ENCODE measurements at places on chromosomes 4 and X.

DNA sequence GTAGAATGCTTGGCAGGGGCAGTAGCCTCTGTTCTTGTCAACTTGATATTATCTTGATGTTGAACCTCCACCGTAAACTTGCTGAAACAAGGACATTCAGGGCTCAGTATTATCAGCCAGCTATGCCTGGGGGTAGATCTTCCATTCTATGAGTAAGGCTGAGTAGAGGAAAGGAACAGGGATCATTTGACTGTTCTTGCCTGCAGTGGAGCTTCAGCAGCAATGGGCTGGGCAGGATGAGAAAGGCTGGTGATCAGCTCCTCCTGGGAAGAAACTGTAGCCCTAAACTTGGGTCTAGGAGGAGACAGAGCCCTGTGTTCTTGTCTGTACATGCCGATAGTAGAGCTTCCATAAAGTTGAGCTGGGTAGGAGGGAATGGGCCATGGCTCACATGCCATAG is 127.2 kb downstream of the CCSER1 start:
- no peaks in the 10 kb centered on the region for H3K27me3 ChIP-seq
- DNase-seq = no peak
- H3K4me1 ChIP-seq = no peaks in the 10 kb centered on the region

GRCh38 chrX:2867206-2867605 is 38.5 kb downstream of the GYG2 start:
- no peak for DNase-seq
- H3K27ac ChIP-seq = no peak overlapping the region
- H3K4me3 ChIP-seq = no peak overlapping the region
- peaks cover 11% of the 10 kb centered on the region for H3K4me1 ChIP-seq
- no peaks in the 10 kb centered on the region for H3K27me3 ChIP-seq

GRCh38 chrX:53544936-53545335 is 110.8 kb upstream of the HSD17B10 start:
- H3K27ac ChIP-seq = no peak overlapping the region
- H3K36me3 ChIP-seq = peaks cover 15% of the 10 kb centered on the region
- no peaks in the 10 kb centered on the region for H3K4me1 ChIP-seq
- DNase-seq = no peak
- no peaks in the 10 kb centered on the region for H3K27me3 ChIP-seq

- H3K27me3 ChIP-seq = no peaks in the 10 kb centered on the region
- no peak overlapping the region for H3K27ac ChIP-seq
- H3K4me3 ChIP-seq = no peak overlapping the region
- no peak for DNase-seq
These were observed 204.2 kb upstream of the CASK start for GRCh38 chrX:42127563-42127962.

GRCh38 chrX:95791876-95792275 is 892.8 kb upstream of the DIAPH2 start:
- no peak for DNase-seq
- H3K36me3 ChIP-seq = no peaks in the 10 kb centered on the region
- H3K4me1 ChIP-seq = no peaks in the 10 kb centered on the region
- H3K27me3 ChIP-seq = no peaks in the 10 kb centered on the region
- H3K4me3 ChIP-seq = no peak overlapping the region
- no peak overlapping the region for H3K27ac ChIP-seq

- no peaks in the 10 kb centered on the region for H3K36me3 ChIP-seq
- no peaks in the 10 kb centered on the region for H3K4me1 ChIP-seq
- H3K4me3 ChIP-seq = no peak overlapping the region
- no peaks in the 10 kb centered on the region for H3K27me3 ChIP-seq
- no peak for DNase-seq
These were observed 502.5 kb downstream of the GRXCR1 start for GRCh38 chr4:43394976-43395375.

DNA sequence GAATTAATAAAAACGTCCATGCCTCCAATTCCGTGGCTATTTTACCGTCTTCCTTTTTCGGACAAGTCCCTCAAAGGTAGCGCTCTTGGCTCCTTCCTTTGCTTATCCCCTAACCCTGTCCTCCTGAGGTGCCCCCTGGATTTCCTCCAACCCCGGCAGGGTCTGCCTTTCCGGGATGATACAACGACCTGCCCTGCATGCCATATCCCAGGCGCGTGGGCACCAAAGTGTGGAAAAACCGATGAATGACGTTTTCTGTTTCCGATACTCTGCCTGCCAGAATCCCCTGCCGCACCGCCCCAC is 706 bp upstream of the CSTF2 start:
- H3K36me3 ChIP-seq = peaks cover 3% of the 10 kb centered on the region
- H3K27me3 ChIP-seq = no peaks in the 10 kb centered on the region

- no peaks in the 10 kb centered on the region for H3K27me3 ChIP-seq
- H3K4me1 ChIP-seq = peaks cover 7% of the 10 kb centered on the region
- no peaks in the 10 kb centered on the region for H3K36me3 ChIP-seq
- H3K27ac ChIP-seq = no peak overlapping the region
These were observed 45.7 kb downstream of the GPAT3 start for GRCh38 chr4:83581411-83582288.

GRCh38 chrX:46649421-46650260 is 76.1 kb downstream of the CHST7 start:
- H3K27ac ChIP-seq = no peak overlapping the region
- H3K4me3 ChIP-seq = no peak overlapping the region
- H3K36me3 ChIP-seq = no peaks in the 10 kb centered on the region
- no peaks in the 10 kb centered on the region for H3K4me1 ChIP-seq
- H3K27me3 ChIP-seq = no peaks in the 10 kb centered on the region

DNA sequence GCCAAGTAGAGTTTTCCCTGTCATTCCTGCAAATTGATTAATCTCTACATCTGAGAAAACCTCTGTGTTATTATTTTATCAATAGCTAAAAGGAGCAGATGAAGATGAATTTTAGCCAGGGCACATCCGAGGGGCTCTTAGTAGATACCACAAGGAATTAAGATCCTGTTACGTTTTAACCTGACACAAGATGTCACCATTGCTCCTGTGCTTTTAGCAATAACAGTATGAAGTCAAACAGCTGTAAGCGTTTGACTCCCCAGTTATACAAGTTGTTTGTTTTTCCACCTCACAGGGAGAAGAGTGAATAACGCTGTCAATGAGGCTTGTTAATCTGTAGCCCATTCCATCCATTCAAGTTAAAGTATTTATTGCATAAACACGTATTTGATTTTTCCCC is 76.0 kb upstream of the AP1S2 start:
- H3K4me3 ChIP-seq = no peak overlapping the region
- no peak overlapping the region for H3K27ac ChIP-seq
- no peak for DNase-seq
- no peaks in the 10 kb centered on the region for H3K36me3 ChIP-seq
- H3K4me1 ChIP-seq = no peaks in the 10 kb centered on the region

- H3K36me3 ChIP-seq = no peaks in the 10 kb centered on the region
- H3K27ac ChIP-seq = no peak overlapping the region
- no peaks in the 10 kb centered on the region for H3K27me3 ChIP-seq
These were observed 5.3 kb downstream of the PLXNB3 start for GRCh38 chrX:153769158-153769864.

GRCh38 chr4:109944591-109944990 is 31.9 kb downstream of the EGF start:
- no peak overlapping the region for H3K27ac ChIP-seq
- no peaks in the 10 kb centered on the region for H3K36me3 ChIP-seq
- H3K4me1 ChIP-seq = peaks cover 16% of the 10 kb centered on the region
- no peak overlapping the region for H3K4me3 ChIP-seq

- H3K4me3 ChIP-seq = no peak overlapping the region
- no peaks in the 10 kb centered on the region for H3K4me1 ChIP-seq
- DNase-seq = peak; percentile 13
These were observed 31.8 kb upstream of the IQSEC2 start for GRCh38 chrX:53312946-53313727.

GRCh38 chrX:100274916-100275315 is 135.2 kb downstream of the PCDH19 start:
- H3K27ac ChIP-seq = no peak overlapping the region
- H3K4me1 ChIP-seq = no peaks in the 10 kb centered on the region
- no peak for DNase-seq
- no peaks in the 10 kb centered on the region for H3K36me3 ChIP-seq
- H3K27me3 ChIP-seq = no peaks in the 10 kb centered on the region
- no peak overlapping the region for H3K4me3 ChIP-seq

DNA sequence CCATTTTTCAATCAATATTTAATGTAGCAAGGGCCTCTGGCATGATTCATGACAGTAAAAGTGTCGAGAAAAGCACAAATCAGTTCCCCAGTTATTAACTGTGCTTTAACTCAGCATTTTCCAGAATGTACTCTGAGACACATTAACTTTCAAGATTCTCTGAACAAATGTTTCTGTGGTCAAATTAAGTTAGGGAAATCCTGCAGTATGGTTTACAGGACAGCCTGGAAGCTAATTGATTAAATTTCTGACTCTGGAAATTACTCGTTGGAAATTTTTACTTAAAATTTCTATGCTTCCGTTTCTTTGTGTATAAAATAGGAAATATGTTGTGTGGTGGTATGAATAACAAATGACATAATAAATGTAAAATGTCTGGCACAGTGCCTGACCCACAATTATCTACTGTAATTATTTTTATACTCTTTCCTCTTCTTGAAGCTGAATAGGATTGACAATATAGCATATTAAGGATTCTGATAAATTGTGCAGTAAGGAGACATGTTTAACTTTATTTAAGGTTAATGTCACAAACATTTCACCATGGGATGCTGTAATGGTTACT is 33.7 kb downstream of the STK32B start:
- no peak for DNase-seq
- no peaks in the 10 kb centered on the region for H3K27me3 ChIP-seq
- no peak overlapping the region for H3K27ac ChIP-seq
- no peaks in the 10 kb centered on the region for H3K36me3 ChIP-seq
- no peak overlapping the region for H3K4me3 ChIP-seq

DNA sequence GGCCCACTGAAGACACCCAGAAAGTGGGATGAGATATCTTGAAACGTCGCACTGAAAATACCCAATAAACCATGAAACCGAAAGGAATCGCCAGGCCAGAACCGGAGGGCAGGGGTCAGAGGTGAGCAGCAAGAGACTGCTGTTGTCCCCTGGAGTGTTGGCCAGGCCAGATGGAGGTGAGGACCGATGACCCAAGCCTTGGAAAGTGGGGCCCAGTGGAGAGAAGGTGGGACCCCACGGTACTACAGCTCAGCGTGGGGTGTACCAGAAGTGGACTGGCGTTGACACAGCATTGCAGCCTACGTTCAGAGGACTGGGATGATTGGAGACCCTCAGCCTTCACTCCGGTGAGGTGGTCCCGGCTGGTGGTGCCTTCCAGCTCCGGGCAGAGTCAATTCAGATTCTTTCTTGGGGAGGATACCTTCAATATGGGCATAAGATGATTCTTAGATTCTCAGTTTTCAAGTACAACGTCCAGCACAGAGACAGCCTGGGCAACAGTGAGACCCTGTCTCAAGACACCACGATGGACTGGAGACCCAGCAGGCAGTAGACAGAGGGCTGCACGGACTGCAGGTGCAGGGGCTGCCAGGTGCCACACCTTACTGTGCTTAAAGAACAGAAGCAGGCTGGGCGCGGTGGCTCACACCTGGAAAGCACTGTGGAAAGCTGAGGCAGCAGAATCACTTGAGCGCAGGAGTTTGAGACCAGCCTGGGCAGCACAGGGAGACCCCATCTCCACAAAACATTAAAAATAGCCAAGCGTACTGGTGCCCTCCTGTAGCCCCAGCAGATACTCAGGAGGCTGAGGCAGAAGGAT is 23.3 kb downstream of the MAEA start:
- H3K27ac ChIP-seq = peak overlapping the region; percentile 81
- no peaks in the 10 kb centered on the region for H3K27me3 ChIP-seq
- DNase-seq = no peak
- H3K36me3 ChIP-seq = peaks cover 22% of the 10 kb centered on the region

DNA sequence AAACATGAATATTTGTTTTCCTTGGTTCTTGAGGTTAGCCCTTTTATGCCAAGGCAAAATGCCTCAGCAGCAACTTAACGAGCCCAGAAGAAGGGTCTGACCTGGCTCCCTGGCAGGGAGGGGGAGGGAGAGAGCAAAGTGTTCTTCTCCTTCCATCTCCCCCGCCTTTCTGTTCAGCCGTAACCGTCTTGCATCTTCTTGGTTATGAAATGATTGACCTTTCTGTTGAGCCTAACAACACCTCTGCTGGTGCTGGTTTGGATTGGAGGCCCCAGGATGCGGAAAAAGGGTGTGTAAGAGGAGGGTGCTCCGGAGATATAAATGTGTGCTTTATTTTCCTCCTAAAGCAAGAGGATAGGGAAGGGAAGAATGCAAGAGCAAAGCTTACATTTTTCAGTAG is 44.7 kb downstream of the PTTG2 start:
- peaks cover 16% of the 10 kb centered on the region for H3K4me1 ChIP-seq
- no peaks in the 10 kb centered on the region for H3K27me3 ChIP-seq
- no peaks in the 10 kb centered on the region for H3K36me3 ChIP-seq
- no peak for DNase-seq
- no peak overlapping the region for H3K4me3 ChIP-seq

DNA sequence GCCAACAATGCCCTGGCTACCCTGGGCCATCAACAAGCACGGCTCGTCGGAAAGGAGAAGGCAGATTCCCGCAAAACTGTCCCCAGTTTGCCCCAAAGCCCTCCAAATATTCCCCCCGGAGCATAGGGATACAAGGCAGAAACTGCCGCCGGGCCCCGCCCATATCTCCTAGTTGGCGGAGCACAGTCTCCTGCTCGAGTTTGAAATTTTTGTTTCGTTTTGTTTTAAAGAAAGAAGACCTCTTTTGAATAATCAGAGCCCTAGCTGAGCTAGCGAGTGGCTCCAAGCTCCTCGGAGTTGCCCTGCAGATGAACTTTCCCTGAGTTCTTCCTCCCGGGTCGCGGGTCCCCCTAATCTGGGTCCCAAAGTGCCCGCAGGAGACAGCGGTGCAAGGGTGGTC is 138.1 kb upstream of the ZIC3 start:
- DNase-seq = no peak
- H3K4me1 ChIP-seq = no peaks in the 10 kb centered on the region
- no peak overlapping the region for H3K27ac ChIP-seq
- H3K4me3 ChIP-seq = no peak overlapping the region
- no peaks in the 10 kb centered on the region for H3K27me3 ChIP-seq

GRCh38 chr4:102598086-102598761 is 97.1 kb downstream of the NFKB1 start:
- DNase-seq = no peak
- H3K4me1 ChIP-seq = no peaks in the 10 kb centered on the region
- H3K27ac ChIP-seq = no peak overlapping the region
- H3K4me3 ChIP-seq = no peak overlapping the region
- H3K36me3 ChIP-seq = peaks cover 17% of the 10 kb centered on the region
- H3K27me3 ChIP-seq = no peaks in the 10 kb centered on the region

GRCh38 chrX:97494756-97495372 is 611.2 kb downstream of the RPA4 start:
- H3K27ac ChIP-seq = no peak overlapping the region
- no peaks in the 10 kb centered on the region for H3K4me1 ChIP-seq
- no peaks in the 10 kb centered on the region for H3K27me3 ChIP-seq

DNA sequence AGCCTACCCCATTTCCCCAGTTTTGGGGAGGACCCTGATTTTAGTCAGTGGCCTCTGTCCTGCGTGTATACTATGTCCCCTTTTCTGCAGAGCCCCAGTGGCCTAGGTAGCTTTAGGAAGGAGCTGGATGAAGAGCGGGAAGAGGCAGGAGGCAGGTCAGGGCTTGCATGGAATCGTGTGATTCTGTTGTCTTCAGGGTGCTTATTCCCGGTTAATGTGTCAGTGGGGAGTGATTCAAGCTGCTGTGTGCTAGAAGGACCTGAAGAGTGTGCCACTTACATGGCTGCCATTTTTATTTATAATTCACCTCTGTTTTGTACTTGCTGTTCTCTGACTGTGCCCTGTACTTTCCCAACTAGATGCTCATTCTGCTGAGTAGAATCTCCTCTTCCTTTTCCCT is 127.3 kb upstream of the AMOT start:
- no peak overlapping the region for H3K4me3 ChIP-seq
- no peaks in the 10 kb centered on the region for H3K27me3 ChIP-seq
- no peak for DNase-seq

All from HepG2 (cell line).